ENCODE measurements at places on chromosomes 16 and 17.

DNA sequence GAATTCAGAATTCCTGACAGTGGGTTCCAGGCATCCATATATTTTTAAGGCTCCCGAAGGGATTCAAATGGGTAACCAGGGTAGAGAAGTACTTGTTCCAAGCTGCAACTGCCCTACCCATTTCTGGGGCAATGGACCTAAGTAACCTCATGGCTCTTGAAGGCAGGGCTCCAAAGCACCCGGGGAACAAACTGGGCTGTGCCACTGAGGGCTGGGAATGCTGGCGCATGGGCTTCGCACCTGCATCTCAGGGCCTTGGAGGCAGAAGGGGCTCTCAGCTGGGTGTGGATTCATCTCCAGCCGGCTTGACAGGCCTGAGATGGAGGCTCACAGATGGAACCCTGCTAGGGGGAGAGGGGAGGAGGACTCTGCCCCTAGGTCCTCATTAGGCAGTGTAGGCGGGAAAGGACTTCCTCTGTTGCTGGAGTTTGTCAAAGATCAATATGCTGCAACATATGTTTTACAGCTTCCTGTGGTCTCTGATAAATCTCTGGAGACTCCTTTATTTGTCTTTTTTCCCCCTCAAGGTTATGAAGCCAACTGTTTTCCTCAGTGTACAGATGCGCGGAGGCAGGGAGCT is 232.3 kb upstream of the NLRP1 start:
- no peak for DNase-seq

DNA sequence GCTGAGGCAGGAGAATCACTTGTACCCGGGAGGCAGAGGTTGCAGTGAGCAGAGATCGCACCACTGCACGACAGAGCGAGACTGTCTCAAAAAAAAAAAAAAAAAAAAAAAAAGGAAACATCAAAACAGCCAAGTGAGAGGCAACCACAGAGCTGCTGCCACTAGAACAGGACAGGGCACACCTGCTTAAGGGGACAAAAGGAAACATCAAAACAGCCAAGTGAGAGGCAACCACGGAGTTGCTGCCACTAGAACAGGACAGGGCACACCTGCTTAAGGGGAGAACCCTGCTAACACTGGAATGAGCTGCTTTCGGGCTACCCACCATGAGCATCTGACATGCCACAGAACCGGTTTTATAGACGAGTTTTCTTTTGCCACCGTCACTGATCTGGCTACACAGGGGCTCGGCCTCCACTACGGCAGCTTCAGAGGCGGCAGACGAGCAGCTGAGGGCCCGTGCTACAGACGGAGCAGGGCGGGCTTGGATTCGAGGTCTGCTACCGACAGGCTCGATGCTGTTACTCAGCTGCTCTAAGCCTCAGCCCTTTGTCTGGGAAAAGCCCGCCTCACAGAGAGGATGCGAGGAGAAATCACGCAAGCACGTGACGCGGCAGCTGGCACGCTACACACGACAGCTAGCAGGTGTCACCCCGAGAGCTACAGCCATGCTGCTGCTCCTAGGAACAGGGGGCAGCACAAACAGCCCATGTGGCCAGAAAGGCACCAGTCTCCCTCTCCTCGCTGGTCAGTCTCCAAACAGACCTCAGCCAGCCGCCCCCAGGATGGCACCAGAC is 2.0 kb downstream of the P4HB start:
- DNase-seq = peak; percentile 71

- DNase-seq = no peak
Measured at GRCh38 chr16:72848028-72848400, 199.9 kb downstream of the ZFHX3 start.

DNA sequence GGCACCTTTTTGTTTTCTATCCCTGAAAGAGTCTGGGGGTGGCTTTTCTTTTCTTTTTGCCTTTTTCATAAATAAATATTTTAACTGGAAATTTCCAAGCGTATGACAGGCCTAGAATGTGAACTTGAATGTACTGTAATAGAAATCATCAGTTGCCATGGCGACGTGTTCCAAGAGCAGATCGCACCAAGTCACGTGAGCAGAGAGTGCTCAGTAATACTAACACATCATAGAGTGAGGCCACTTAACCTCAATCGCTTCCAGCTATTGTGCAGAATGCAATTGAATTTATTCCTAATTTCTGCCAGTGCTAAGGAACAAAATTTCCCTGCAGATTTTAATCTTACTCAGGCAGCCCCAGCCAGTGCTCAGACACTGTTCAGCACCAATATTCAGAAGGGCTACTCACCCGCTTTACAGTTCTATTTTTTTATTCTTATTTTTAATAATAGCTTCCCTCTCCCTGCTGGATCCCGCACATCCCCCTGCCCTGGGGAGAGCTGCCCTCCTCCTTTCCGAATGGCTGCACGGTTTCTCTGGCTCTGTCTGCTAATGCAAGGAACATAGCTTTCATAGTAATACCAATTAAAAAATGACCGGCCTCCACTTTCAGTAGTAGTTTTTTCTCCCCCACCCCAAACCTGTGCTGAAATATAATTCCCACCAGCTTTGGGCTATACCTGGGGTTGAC is 26.2 kb upstream of the PMFBP1 start:
- no peak for DNase-seq

GRCh38 chr17:77407321-77408277 is 266.8 kb downstream of the SEC14L1 start:
- no peak for DNase-seq

GRCh38 chr17:18185391-18185790 is 1.8 kb downstream of the ALKBH5 start:
- no peak for DNase-seq

- DNase-seq = no peak
Measured at GRCh38 chr16:69833357-69834282, 71.5 kb downstream of the WWP2 start.

GRCh38 chr17:40818343-40818732 is 4.1 kb downstream of the KRT10 start:
- no peak for DNase-seq

DNA sequence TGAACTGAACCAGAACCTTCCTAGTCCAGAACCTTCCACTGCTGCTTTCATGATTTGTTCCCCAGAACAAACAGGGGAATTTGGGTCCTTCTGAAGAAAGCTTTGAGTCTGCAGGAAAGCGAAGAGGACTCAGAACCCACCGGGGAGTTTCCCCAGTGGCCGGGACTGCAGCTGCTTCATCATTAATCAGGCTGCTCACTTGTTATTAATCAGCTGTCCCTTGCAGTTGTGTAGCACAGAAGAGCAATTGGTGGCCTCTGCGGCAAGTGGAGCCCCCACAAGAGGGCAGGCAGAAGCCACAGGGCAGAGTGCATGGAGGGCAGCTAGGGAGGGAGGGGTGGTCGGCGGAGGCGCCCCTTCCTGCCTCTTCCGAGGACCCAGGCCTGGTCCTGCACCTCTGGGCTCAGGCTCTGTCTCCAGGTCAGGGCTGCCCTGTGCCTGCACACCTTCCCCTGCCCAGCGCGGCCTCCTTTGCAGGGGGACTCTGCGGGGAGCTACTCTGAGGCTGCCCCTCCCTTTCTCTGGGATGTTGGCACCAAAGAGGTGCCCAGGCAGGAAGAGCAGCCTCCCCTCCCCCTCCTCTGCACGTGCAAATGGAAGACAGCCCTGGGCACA is 6.9 kb downstream of the CCL17 start:
- DNase-seq = no peak

GRCh38 chr17:50710025-50710424 is 2.3 kb upstream of the ANKRD40 start:
- no peak for DNase-seq

GRCh38 chr17:56739376-56739775 is 94.3 kb downstream of the C17orf67 start:
- no peak for DNase-seq

- no peak for DNase-seq
Measured at GRCh38 chr16:80968386-80969113, 38.1 kb downstream of the CMC2 start.

GRCh38 chr17:7465597-7466275 is 13.7 kb downstream of the ZBTB4 start:
- no peak for DNase-seq

DNA sequence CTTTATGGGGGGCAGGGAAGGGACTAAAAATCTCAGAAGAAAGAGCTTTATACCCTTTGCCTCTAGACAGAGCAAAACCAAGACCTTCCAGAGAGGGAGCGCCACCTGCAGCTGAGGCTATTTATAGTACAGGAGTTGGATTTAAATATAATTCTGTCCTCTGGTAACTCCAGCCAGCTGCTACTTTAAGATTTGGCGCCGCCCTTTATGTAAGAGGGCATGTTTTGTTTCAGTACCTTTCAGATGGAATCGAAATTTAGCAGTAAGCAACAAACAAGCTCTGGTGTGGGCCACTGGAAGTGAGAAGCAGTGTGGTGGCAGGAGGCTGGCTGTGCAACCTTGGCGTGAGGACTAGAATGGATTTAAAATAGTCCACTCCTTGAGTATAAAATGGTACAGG is 5.2 kb upstream of the GUCY2D start:
- peak; percentile 78 for DNase-seq

DNA sequence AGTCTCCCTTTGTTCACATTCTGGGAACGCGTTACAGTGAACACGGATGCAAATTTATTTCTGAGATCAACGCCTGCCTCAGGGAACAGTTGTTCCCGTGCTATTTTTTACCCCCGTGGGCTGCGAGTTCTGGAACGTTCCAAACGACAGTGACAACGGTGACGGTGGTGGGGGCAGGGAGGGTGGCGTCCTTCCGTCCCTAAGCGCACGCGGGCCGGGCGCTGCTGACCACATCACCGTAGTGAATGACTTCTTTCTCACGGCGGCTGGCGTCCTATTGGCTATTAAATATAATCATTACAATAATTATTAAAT is 45.1 kb upstream of the SSTR5 start:
- no peak for DNase-seq

DNA sequence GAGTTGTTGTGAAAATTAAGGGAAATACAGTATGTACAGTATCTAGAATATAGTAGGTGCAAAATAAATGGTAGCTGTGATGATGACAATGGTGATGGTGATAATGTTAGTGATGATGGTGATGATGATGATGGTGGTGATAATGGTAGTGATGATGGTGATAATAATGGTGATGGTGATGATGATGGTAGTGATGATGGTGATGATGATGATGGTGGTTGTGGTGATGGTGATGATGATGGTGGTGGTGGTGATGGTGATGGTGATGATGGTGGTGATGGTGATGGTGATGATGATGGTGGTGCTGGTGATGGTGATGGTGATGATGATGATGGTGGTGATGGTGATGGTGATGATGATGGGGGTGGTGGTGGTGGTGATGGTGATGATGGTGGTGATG is 91.3 kb upstream of the FOXF1 start:
- DNase-seq = no peak

- no peak for DNase-seq
Measured at GRCh38 chr16:24580665-24581064, 41.3 kb downstream of the RBBP6 start.

DNA sequence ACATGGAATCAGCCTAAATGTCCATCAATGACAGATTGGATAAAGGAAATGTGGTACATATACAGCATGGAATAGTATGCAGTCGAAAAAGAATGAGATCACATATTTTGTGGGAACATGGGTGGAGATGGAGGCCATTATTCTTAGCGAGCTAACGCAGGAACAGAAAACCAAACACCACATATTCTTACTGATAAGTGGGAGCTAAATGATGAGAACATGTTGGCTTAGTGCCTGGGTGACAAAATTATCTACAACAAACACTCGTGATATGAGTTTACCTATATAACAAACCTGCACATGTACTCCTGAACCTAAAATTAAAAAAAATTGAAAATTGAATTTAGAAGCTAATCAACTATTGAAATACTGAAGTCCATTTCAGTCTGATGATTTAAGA is 6.1 kb downstream of the ANKS4B start:
- DNase-seq = no peak

DNA sequence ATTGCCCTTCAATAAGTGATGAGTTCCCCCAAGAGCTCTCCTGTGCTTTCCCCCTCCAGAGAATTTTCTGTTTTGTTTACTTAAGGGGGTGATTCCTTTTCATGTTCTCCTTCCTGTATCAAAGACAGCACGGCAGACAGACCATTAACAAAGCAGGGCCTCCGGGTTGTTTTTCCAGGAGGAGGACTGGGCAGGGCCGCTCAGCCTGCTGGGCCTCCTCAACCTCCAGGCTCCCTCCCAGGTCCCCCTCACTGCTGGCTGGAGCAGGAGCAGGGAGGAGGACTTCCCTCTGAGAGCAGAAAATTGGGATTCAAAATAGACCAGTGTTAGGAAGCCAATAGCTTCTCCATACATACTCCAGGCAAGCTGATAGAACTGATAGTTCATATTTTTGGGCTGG is 20.4 kb downstream of the SDK2 start:
- no peak for DNase-seq

GRCh38 chr17:66135896-66136295 is 56.0 kb downstream of the CEP112 start:
- no peak for DNase-seq

DNA sequence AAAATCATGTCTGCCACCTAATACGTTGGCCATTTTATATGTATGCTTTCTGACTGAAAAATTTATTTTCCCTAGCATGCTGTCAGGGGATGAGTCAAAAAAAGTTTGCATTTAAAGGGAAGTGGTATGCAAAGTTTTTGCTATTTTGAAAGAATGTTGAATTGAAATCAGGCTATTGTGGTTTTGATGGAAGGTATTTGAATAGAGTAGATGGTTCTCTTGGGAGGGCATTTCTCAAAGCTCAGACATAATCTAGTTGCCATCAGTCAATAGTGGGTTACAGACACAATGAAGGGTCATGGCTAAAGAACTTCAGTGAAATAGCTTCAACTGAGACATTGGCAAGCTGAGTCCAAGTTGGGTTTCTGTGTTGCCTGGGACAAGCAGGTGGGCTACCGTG is 102.4 kb downstream of the MAP2K6 start:
- no peak for DNase-seq

DNA sequence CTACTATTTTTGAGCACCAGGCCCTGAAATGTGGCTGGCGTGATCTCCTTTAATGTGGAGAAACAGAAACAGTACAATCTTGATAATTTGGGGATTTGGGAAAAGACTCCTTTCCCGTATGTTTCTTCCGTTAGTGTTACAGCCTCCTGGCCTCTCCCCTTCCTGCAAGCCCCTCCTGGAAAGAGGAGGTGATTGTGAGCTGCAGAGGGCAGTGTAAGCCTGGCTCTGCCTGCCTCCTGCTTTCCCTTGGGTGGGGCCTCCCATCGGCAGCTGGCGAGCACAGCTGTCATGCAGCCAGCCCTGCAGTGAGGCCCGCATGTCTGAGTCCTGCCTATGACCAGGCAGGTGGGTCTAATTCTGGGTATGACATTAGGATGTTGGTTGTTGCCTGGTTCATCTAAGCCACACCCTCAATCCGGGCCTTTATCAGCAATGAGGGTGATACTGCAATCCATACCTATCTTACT is 48.7 kb upstream of the WSB1 start:
- DNase-seq = peak; percentile 82

GRCh38 chr17:52751051-52751450 is 592.5 kb upstream of the CA10 start:
- peak; percentile 87 for DNase-seq

- peak; percentile 74 for DNase-seq
Measured at GRCh38 chr16:62041401-62041800, 5.2 kb upstream of the CDH8 start.

DNA sequence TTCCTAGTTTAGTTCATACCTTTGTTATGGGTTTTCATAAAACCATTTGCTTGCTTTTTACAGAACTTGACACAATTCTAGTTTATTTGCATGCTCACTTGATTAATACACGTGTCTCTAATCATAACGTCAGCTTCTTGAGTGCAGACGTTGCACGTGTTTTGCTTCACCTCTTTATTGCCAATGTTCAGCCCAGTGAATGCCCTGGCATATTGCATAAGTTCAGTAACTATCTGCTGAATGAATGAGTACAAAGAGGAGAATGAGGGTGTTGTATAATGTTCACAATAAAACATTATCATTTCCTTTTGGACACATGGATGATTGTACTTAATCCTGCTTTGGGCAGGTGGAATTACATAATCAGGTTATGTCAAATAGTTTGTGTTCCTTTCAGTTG is 519.8 kb downstream of the HS3ST4 start:
- DNase-seq = no peak
